ENCODE measurements at places on chromosomes 11 and 22.

DNA sequence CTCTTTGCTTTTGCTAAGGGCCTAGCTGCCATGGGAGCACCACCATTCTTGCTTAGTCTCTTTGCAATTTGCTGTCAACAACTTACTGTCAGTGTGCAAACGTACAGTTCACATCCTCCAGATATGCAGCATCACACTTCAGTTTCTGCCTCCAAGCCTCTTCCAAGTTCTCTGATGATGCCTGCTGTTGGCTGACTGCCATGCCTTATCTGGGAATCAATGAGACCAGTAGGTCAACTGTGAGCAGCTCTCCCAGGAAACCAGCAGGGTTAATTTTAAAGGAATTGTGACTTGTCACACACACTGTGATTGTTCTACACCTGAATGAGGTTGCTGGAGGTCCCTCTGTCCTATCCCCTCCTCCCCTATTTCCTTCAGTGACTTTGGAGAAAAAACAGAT, 56.0 kb downstream of the COPB1 start:
- DNase-seq: peak; percentile 9

DNA sequence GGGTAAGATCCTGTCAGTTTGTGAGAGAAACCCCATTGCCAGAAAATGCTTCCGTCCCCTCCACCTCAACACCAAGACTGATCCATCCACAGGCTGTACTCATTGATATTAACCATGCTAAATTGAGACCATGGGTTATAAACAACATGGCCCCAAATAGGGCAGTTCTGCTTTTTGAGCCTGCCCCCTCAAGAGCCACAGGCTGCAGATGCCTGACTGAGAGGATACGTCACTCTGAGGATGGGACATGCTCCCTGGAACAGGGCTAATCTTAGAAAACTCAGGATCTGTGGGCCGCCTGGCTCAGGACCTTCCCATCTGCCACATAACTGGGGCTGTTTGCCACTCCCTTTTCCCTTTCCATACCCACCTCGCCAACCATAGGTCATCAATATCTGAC, 99.8 kb downstream of the MICAL2 start:
- DNase-seq: no peak

DNA sequence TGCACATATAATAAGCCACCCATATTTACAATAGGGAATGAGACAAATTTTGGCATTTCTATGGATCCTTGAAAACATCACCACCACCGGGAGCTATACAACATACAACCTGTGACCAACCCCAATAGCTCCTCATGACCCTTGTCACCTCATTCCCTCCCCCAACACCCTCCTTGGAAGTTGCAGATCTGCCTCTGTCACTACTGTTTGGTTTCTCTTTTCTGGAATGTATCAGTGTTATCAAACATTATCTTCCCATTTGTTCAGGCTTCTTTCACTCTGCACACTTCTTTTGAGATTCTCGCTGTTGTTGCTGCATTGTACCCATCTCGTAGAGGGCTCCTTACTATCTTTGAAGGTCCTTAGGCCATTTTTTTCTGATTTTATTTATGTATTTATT, 75.6 kb downstream of the ZNF280B start:
- no peak for DNase-seq

DNA sequence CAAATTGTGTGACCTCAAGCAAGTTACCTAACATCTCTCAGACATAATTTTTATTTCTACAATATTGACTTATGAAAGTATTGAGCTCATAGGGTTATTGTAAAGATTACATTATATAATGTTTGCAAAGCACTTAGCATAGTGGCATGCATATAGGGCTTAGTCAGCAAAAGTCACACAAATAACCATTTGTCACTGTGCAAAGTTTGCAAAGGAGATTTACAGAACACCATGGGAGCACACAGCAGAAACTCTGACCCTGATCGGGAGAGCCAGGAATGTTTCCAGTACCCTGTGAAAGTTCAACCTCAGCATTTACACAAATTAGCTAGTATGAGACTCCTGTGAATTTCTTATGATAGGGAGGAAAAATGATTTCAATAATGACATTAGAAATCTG, 804.6 kb upstream of the RAG2 start:
- DNase-seq: no peak

DNA sequence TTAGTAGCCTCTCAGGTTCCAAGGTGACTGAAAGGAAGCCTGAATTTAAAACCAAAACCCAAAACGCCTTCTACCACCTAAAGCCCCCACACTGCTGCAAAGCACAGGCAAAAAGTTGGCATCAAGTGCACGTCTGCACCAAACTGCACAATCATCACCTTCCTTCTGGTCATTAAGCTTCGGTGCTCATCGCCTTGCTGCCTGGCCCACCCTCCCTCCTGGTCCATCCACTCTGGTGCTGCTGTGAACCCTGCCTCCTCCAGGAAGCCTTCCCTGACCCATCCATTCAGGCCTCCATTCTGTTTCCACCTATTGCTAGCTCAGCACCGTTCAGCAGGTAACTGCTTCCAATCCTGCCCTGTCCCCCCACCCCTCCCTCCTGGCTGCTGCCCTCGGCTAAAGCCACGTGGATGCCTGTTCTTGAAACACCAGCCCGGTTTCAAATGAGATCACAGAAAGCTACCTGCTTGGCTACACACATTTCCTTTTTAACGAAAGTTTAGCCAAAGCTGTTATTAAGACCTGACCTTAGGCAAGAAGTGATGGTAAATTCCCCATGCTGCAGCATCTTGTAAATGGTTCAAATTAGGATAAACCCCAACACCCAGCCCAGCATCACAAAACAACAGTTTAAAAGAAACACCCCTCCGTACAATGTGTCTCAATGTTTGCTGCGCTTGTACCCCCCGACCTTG, 53.8 kb upstream of the CD5 start:
- no peak for DNase-seq

DNA sequence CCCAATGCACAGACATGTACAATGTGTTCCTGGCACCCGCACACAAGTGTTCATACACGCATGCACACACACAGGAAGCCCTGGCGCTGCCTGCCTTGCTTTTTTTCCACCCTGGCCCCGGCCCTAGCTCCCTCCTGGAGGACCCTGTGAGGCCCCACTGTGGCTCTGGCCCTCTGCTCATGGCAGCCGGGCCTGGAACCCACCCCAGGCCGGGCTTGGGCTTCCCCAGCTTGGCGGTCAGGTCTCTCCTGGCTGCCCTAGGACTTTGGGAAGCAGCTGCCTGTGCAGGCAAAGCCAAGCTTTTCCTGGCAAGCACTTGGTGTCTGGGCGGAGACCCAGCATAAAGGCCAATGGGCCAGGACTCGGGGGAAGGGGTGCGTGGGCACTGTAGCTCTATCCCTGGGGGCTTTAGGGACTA, 30.5 kb downstream of the CD82 start:
- DNase-seq: no peak

DNA sequence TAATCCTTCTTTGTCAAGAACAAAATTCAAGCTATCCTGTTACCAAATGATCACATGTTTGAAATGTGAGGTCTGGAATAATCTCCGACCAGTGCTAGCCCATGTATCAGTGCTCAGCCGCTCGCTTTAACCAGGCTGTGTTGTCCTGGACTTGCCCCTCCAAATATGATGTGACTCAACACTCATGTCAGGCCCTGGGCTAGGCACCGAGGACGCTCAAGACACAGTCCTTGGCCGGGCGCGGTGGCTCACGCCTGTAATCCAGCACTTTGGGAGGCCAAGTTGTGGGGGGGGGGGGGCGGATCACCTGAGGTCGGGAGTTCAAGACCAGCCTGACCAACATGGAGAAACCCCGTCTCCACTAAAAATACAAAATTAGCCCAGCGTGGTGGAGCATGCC, 54.1 kb upstream of the WNT7B start:
- DNase-seq: no peak

GRCh38 chr11:111730871-111731591, 35.2 kb downstream of the PPP2R1B start:
- no peak for DNase-seq

- DNase-seq: no peak
These were observed 686 bp downstream of the KIF18A start for GRCh38 chr11:28107191-28107749.

Data from SK-N-DZ (cell line).